ENCODE measurements at places on chromosomes 1 and 21. TPM values are rescaled to one million over a fixed set of nuclear protein-coding genes. Genes with fewer than 3 reads are reported as not detected.
A peak's percentile ranks its signal among the peaks of the same experiment; 100 is the strongest.

DNA sequence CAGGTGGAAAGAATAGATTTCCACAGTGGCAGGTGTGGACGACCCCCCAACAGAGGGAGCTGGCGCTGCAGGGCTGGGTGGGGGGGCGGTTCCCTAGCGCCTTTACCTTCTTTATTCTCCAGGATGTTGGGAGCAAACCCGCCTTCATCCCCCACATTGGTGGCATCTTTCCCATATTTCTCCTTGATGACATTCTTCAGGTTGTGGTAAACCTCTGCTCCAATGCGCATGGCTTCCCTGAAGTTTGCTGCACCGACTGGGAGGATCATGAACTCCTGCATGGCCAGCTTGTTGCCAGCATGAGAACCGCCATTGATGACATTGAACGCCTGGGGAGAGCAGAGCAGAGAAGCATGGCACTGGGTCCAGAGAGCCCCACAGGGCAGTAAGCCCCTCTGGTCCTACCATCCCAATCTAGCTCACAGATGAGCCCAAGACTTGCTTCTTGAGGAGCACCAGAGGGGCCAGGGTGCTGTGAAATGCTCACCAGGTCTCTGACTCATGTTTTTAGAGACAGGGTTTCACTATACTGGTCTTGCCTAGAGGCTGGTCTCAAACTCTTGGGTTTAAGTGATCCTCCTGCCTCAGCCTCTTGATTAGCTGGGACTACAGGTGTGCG lies 12.2 kb downstream of the ENO1 start:
- H3K27ac ChIP-seq: no peak overlapping the region
- no peaks in the 10 kb centered on the region for H3K4me1 ChIP-seq
- H3K36me3 ChIP-seq: peaks cover 97% of the 10 kb centered on the region
- no peaks in the 10 kb centered on the region for H3K27me3 ChIP-seq

DNA sequence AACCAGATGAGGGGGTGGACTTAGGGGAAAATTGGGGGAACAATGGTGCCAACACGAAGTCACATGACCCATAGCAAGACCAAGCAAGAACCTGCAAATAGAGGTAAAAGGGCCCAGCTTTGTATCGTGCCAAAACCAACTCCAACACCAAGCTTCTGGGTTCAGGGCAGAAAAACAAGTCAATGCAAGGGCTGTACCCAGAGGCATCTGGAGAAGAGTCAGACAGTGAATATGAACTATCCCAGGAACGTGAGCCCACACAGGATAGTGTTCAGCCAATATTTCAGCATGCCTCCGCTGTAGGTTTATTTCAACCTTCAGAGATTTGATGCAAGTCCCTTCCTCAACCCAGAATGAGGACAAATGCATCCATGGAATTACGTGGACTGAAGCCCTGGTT lies 15.0 kb upstream of the ZMYM6 start:
- H3K4me3 ChIP-seq: no peak overlapping the region
- no peaks in the 10 kb centered on the region for H3K4me1 ChIP-seq
- DNase-seq: no peak
- H3K27ac ChIP-seq: no peak overlapping the region
- H3K36me3 ChIP-seq: no peaks in the 10 kb centered on the region

DNA sequence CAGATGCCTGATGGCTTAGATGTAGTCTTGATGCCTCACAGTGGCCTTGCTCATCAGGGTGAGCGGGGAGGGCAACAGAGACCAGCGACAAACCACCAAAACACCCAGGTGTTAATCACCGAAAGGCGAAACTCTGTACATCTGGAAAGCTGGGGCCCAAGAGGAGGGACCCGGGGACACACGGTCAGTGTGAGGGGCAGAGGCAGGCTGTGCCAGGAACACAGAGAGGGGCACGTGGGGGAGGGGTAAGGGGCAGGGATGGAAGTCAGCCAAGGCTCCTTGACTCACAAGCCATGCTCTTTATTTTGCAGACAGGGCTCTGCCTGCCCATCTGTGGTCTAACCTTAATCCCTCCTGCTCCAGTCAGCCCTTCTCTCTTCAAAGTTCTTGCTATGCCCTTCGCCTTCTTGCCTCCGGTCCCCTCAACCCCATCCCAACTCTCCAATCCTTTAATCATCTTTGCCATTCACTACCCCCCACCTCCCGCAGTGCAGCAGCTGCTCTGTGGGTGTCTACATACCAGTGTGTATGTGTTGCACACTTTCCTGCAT lies 4.3 kb downstream of the MEF2D start:
- peaks cover 12% of the 10 kb centered on the region for H3K36me3 ChIP-seq
- peaks cover 87% of the 10 kb centered on the region for H3K4me1 ChIP-seq
- H3K27ac ChIP-seq: peak overlapping the region; percentile 99
- DNase-seq: no peak
- no peaks in the 10 kb centered on the region for H3K27me3 ChIP-seq
- peak overlapping the region; percentile 85 for H3K4me3 ChIP-seq

DNA sequence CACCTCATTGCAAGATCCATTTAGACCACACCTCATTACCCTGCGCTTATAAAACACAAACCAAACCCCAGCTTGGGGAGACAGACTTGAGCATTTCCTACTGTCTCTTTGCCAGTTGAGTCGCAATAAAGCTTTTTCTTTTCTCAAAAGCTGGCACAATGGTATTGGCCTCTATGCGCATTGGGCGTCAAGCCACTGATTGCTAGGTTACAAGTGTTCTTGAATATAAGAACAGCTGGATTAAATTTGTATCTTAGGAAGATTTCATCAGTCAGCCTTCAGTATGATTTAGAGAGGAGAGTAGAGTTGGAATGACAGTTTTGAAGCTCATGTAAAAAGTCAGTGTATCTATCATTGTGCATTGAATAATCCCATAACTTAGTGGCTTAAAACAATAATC lies 84.9 kb upstream of the RAB4A start:
- peaks cover 2% of the 10 kb centered on the region for H3K27me3 ChIP-seq
- no peaks in the 10 kb centered on the region for H3K36me3 ChIP-seq
- DNase-seq: no peak
- no peak overlapping the region for H3K4me3 ChIP-seq

GRCh38 chr1:213070406-213070805 lies 19.4 kb downstream of the RPS6KC1 start:
- no peaks in the 10 kb centered on the region for H3K4me1 ChIP-seq
- H3K36me3 ChIP-seq: no peaks in the 10 kb centered on the region
- H3K27me3 ChIP-seq: no peaks in the 10 kb centered on the region

- H3K27ac ChIP-seq: no peak overlapping the region
- no peaks in the 10 kb centered on the region for H3K27me3 ChIP-seq
- H3K4me3 ChIP-seq: no peak overlapping the region
- no peaks in the 10 kb centered on the region for H3K4me1 ChIP-seq
- no peak for DNase-seq
Observed at GRCh38 chr1:17875171-17875881, 120.2 kb downstream of the ACTL8 start.

- no peaks in the 10 kb centered on the region for H3K36me3 ChIP-seq
- DNase-seq: peak; percentile 30
- H3K4me1 ChIP-seq: peaks cover 18% of the 10 kb centered on the region
- H3K4me3 ChIP-seq: no peak overlapping the region
Observed at GRCh38 chr1:24385160-24385940, 28.2 kb downstream of the STPG1 start.

DNA sequence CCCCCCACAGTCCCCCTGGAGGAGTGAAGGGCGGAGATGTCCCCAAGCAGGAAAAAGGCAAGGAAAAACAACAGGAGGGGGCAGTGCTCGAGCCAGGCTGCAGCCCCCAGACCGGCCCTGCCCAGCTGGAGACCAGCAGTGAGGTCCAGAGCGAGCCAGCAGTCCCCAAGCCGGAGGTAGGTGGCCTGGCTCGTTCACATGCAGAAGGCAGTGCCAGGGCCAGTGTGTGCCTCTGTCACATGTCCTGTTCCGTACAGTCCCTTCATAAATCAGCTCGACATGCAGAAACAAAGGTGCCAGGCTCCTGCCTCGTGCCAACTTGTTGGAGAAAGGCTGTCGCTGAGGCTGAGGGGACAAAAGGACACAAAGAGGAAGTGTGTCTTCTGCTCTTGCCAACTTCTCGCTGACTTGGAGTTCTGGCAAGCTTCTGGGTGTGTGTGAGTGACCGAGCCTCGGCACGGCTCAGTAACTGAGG lies 24.1 kb upstream of the MPZL1 start:
- DNase-seq: no peak
- no peaks in the 10 kb centered on the region for H3K4me1 ChIP-seq
- no peak overlapping the region for H3K27ac ChIP-seq
- H3K36me3 ChIP-seq: peaks cover 96% of the 10 kb centered on the region

DNA sequence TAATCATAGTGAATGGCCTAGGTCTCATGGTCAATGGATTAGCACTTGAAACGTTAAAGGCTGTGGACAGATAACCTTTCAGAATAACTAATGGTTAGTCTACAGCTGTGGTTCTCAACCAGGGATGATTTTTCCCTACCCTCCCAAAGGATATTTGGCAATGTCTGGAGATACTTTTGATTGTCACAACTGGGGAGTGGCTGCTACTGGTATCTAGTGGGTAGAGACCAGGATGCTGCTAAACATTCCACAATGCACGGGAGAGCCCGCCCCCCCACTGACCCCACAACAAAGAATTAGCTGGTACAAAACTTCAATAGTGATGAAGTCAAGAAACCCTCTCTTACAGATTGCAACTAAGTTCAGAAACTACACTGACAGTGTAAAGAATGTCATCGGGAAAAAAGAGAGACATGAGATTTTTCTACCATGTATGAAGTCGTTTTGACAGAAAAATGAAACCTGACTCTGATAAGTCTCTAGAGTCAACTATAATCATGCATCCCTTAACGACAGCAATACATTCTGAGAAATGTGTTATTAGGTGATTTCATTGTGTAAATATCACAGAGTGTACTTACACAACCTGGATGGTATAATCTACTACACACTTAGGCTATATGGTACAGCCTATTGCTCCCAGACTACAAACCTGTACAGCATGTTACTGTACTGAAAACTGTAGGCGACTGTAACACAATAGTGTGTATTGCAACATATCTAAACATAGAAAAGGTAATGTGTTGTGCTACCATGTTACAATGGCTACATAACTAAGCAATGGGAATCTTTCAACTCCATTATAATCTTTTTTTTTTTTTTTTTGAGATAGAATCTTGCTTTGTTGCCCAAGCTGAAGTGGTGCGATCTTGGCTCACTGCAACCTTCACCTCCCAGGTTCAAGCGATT lies 49.7 kb upstream of the PRDX6 start:
- no peak for DNase-seq
- no peak overlapping the region for H3K4me3 ChIP-seq
- no peak overlapping the region for H3K27ac ChIP-seq
- H3K27me3 ChIP-seq: no peaks in the 10 kb centered on the region

- DNase-seq: peak; percentile 60
- peaks cover 10% of the 10 kb centered on the region for H3K4me1 ChIP-seq
- peak within 1 kb of the TSS; percentile 89 for H3K27ac ChIP-seq
- no peaks in the 10 kb centered on the region for H3K36me3 ChIP-seq
- peaks cover 3% of the 10 kb centered on the region for H3K27me3 ChIP-seq
Observed at GRCh38 chr1:162561616-162562469, at the start of gene UAP1. Gene UAP1 (plus strand): TSS chr1:162561722. CDS start chr1:162566069, 4,347 bp downstream.

DNA sequence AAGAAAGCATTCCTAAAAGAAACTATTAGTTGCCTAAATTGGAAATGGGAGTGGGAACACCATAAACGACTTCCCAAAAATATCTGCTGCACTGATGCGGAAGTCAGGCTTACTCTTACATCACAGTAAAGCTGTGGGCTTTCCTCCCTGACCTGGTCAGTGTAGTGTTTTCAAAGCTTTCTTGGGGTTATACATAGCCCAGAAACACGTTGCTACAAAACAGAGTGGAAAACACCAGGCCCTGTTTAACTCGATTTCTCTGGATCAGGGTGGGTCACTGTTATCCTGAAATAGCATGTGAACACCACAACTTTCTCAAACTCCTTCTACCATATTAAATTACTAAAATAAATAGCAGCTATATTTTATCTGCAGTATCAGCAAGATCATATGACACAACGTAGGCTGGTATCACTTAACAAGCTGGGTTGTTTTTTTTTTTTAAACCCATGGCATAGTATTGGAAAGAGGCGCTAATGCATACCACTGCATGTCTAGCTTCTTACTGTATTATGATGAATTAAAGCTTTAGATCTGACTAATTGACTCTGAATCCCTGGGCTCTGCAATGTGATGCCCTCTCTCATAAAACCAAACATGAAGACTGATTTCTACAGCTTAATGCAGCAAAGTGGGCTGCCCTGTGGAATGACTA lies 184.6 kb downstream of the TGFB2 start:
- H3K27me3 ChIP-seq: no peaks in the 10 kb centered on the region
- no peak overlapping the region for H3K27ac ChIP-seq
- no peak overlapping the region for H3K4me3 ChIP-seq
- no peaks in the 10 kb centered on the region for H3K36me3 ChIP-seq

DNA sequence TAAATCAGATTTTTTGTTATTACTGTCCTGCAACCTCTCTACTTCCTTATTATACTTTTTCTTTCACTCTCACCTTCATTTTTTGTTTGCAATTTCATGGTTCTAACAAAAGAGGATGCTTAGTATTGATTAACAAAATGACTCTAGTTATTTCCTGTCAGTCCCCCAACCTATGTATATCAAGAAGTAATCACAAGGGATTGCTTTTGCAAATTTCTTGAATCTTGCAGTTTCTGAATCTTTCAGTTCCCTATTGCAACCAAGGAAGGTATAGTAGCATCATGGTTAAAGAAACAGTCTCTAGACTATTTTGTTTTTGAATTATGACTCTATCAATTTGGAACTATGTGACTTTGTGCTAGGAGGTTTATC lies 446.9 kb downstream of the NEGR1 start:
- H3K4me3 ChIP-seq: no peak overlapping the region
- no peak overlapping the region for H3K27ac ChIP-seq
- no peaks in the 10 kb centered on the region for H3K27me3 ChIP-seq
- H3K4me1 ChIP-seq: no peaks in the 10 kb centered on the region
- H3K36me3 ChIP-seq: no peaks in the 10 kb centered on the region

DNA sequence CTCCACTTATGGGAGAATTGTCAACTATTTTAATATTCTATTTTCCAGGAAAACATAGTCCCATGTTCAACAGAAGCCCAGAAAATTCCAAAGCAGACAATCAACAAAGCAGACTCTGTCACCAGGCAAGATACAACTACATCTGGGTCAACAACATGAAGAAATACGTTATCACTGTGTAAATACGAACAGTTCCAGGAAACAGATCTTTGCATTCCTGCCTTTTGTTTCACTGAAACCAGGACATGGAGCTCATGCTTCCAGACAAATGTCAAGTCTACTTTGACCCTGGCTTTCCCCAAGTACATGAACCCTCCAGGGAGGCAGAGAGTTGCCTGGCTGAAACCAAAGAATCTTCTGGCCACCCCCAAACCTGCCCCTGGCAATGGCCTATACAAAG lies 106.7 kb downstream of the SETD4 start:
- no peak overlapping the region for H3K27ac ChIP-seq
- no peak overlapping the region for H3K4me3 ChIP-seq
- H3K36me3 ChIP-seq: no peaks in the 10 kb centered on the region
- no peak for DNase-seq
- H3K4me1 ChIP-seq: no peaks in the 10 kb centered on the region

DNA sequence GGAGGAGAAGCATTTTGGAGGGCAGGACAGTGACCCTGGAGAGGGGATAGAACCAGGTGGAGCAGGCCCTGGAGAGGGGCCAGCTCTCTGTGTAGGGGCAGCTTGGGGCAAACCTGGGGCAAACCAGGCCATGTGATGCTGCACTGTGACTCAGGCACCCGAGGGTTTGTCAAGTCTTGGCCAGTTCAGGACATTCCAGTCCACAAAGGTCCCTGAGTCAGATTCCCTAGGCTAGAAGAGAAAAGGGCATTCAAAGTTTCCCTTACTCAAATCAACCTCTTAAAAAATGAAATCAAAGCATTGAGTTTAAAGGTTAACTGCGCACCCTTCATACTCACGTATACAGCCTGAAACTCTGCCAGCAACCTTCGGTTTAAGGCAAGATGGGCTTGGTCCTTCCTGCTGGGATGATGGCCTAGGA lies 25.2 kb upstream of the PLA2G2C start:
- H3K27me3 ChIP-seq: peaks cover 10% of the 10 kb centered on the region
- no peaks in the 10 kb centered on the region for H3K36me3 ChIP-seq
- no peak overlapping the region for H3K4me3 ChIP-seq
- no peak overlapping the region for H3K27ac ChIP-seq
- no peak for DNase-seq

The CEPT1 gene
- 37.5 TPM for polyA plus RNA-seq

The C1QB gene
- not detected for polyA plus RNA-seq

The GBP7 gene
- polyA plus RNA-seq: 0.11 TPM
